ENCODE measurements at places on chromosomes 3 and 15.

DNA sequence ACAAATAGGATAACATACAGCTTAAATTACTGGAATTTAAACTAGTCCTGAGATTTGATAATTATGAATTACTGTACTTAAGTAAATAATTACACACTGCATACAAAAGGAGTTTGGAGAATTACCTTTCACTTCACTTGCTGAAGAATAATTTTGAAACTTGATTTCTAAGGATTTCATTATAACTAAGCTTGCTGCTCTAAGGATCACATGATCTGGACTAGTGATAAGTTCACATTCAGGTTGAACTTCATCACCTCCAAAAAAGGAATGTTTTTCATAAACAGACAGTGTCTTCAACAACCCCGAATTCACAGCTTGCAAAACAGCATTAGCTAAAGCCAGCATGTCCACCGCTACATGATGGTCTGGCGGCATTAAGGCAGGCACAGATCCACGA lies 28.5 kb downstream of the LINS1 start:
- no peak for DNase-seq

DNA sequence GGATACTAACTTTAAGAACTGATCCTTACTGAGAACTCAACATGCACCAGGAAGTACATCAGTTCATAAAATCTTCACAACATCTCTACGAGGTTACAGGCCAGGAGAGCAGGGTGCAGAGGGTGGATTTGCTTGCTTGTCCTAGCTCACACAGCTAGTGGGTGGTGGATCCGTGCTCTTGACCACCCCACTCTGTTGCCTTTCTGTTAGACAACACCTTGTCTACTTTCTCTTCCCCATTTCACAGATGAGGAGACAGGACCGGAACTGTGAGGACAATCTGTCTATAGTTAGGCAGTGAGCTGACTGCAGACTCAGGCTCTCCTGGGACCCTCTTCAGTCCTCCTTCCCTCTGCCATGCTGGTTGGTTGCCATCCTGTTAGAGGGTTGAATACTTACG lies 221.7 kb upstream of the TLE3 start:
- no peak for DNase-seq

- DNase-seq, result no peak
These were observed 68.7 kb upstream of the ACP3 start for GRCh38 chr3:132248490-132248889.

GRCh38 chr15:80081390-80081789 lies 21.9 kb downstream of the ZFAND6 start:
- no peak for DNase-seq

GRCh38 chr3:147348976-147349375 lies 57.4 kb downstream of the ZIC4 start:
- no peak for DNase-seq

DNA sequence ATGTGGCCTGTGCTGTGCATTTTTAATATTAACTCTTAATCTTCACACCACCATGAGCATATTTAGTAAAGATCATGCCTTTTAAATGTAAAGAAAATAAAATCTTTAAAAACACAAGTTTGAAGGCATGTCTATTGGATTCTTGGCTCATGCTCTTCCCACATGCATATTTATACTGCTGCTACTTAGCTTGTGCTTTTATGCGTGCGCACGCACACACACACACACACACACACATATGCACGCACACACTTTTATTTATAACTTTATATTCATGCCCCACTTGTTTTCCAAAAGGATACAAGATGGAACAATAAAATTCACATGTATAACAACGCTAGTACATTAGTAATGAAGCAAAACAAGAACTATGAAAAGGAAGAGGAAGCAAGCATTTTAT lies 36.1 kb upstream of the ZPLD1 start:
- DNase-seq, result no peak

GRCh38 chr3:31721676-31722075 lies 189.0 kb downstream of the STT3B start:
- no peak for DNase-seq

GRCh38 chr15:80841541-80841940 lies 62.4 kb downstream of the CEMIP start:
- DNase-seq, result no peak

DNA sequence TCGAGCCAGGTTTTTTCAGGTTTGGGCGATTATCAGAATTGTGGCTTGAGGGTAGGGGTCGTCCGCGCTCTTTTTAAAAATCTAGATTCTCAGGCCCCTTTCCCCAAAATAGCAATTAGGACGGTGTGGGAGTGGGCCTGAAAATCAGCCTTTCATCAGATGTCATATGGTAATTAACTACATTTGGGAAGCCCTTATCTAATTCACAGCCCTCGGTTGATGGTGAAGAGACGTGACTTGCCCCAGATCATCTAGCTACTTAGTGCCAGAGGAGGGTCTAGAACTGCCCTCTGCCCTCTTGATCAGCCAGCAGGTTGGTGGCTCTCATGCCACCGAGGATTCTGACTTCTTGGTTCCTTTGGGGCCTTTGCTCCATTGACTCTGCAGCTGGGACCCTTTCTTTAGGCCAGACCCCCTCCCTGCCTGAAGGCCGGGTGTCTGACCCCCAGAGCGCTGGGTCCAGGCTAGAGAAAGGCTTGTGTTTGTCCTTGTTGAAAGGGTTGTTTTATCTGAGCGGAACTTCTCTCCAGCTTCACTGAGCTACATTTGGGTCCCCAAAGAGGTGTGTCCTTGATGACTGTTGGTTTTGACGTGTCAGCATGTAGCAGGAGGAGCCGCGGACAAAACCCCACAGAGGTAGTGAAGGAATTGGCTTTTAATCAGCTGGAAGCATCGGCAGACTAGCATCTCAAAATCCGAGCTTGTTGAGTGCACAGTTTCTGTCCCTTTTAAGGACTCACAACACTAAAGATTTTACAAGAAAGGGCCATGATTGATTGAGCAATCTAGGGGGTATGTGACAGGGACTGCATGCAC lies 857 bp downstream of the AEN start:
- DNase-seq, result no peak
